ENCODE measurements at places on chromosomes 11 and 22.

DNA sequence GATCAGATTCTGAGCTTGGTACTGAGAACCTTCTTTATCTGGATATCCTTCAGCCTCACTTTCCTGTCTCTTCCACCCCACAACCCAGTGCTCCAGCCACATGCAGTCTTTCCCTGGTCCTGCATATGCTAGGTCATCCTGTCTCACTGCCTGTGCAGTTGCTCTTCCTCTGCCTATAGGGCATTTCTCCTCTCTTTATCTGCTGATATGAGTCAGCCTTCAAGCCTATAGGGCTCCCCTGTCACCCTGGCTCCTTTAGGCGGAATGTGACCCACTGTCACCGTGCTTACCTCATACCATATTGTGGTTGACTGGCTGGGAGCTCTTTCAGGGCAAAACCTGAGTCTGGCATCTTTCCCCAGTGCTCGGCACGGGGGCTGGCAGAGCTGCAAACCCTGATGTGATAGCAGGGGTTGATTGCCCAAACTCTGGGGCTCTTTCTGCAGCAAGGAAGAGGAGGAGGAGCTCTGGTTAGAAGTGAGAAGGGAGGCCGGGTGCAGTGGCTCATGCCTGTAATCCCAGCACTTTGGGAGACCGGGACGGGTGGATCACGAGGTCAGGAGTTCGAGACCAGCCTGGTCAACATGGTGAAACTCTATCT lies 26.3 kb downstream of the MEI1 start:
- DNase-seq: no peak

DNA sequence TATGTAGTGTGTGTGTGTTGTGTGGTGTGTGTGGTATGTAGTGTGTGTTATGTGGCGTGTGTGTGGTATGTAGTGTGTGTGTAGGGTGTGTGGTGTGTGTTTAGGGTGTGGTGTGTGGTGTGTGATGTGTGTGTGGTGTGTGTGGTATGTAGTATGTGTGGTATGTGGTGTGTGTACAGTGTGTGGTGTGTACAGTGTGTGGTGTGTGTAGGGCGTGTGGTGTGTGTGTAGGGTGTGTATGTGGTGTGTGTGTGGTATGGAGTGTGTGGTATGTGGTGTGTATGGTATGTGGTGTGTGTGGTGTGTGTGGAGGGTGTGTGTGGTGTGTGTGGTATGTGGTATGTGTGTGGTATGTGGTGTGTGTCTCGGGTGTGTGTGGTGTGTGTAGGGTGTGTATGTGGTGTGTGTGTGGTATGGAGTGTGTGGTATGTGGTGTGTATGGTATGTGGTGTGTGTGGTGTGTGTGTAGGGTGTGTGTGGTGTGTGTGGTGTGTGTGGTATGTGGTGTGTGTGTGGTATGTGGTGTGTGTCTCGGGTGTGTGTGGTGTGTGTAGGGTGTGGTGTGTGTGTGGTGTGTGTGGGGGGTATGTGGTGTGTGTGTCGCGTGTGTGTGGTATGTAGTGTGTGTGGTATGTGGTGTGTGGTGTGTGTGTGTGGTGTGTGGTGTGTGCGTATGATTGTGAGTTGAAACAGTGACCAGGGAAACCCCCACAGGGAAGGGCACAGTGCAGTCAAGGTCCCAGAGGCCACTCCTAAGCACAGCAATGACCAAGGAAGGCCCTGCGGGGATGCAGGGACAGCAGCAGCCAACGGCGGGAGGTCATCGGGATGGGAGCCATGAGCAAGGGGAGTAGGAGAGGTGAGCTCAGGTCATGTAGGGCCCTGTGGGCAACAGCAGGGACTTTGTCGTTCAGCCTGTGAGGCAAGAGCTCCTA lies 2.9 kb upstream of the PPP6R2 start:
- peak; percentile 12 for DNase-seq

GRCh38 chr22:36221799-36222751 lies 17.3 kb downstream of the APOL2 start:
- peak; percentile 68 for DNase-seq

GRCh38 chr11:16779436-16779835 lies 41.0 kb downstream of the C11orf58 start:
- DNase-seq: no peak

- peak; percentile 53 for DNase-seq
Observed at GRCh38 chr22:31451709-31452571, 37.7 kb downstream of the EIF4ENIF1 start.

DNA sequence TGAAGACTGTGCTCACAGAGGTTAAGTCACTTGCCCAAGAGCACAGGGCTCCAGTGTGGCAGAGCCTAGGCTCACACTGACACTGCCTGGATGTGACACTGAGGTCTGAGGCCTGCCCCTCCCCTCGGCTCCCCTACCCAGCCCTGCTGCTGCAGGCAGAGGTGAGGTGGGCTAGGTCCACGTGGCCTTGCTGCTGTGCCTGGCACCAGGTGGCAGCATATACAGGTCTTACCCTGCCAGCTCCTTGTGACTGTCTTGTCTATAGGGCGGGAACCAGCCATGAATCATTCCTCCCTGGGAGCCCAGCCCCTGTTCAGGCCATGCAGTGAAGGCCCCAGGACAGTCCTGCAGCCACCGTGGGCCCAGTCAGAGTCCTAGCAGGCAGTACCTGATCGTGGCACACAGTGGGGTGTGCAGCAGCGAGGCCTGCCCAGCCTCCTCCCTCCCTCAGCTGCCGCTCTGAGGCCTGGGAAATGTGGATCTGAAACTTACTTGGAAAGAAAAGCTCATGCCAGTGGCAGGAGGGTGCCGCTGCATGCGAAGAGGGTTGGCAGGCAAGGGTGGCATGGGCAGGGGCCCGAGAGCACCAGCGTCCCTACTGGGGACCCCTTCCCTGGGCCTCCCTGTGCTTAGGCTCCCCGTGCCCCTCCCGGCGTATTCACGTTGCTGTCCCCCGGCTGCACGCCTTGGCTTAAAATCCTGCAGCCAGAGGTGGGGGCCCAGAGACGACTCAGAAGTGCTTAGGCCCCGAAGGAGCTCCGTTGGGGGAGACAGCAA lies 1.2 kb upstream of the CERK start:
- peak; percentile 63 for DNase-seq

DNA sequence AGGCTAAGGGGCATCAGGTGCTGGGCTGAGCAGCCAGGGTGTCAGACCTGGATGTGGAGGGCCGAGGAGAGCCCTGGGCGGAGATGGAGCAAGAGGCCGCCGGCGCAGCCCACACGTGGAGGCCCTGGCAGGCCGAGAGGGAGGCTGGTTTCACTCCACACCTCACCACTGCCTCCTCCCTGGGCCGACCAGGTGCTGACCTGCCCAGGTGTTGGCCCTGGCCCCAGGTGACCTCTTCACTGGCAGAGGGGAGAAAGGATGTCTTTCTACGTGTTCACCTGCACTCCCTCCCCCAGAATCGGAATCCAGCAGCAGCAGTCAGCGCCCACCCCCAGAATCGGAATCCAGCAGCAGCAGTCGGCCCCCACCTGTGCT lies 781 bp downstream of the ANO9 start:
- DNase-seq: no peak

All from fibroblast of the aortic adventitia (primary cell).